ENCODE measurements at places on chromosomes 5 and 9.
A peak's percentile ranks its signal among the peaks of the same experiment; 100 is the strongest.

DNA sequence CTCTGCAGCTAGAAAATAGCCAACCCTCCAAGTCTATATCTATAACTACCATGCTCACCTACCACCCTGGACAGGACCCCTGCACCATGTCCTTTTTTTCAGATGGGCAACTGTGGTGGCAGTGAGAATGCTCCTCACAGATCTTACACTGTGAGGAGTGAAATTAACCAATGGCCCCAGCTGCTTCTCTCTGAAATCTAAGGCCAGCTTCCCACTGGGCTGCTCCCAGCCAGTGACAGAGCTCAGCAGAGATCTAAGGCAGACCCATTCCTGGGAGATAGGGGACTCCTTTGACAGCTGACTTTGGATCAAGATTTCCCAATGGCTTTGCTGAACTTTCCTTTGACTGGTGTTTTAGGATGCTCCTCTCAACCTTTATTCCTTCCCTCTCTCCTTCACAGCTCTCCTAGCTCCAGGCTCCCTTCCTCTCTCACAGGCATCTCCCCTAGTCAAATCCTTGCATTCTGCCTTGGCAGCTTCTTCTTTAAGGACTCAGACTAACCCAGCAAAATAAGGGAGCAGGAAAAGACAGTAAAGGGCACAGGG is 1.6 kb upstream of the ARAP3 start:
- ATAC-seq, result no peak

DNA sequence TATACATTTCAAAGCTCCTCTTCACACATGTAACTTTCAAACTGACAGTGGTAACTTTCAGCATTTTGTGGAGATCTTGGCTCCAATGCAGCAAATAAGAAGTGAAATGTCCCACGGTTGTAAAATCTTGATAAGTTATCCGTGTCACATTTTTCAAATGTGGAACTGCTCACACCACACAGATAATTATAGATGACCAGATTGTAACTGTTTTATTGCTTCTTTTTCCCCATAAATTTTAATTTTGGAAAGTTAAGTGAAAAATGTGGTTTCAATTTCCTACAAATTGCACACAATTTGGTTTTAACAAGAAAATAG is 347.1 kb downstream of the EBF1 start:
- ATAC-seq, result no peak

GRCh38 chr5:123119334-123119986 is 30.4 kb downstream of the PRDM6 start:
- ATAC-seq, result peak; percentile 73

GRCh38 chr5:15786884-15787283 is 286.9 kb downstream of the FBXL7 start:
- ATAC-seq, result no peak

GRCh38 chr5:40437452-40437861 is 242.3 kb upstream of the PTGER4 start:
- ATAC-seq, result peak; percentile 55

GRCh38 chr9:76883341-76883855 is 22.5 kb downstream of the PRUNE2 start:
- ATAC-seq, result no peak

DNA sequence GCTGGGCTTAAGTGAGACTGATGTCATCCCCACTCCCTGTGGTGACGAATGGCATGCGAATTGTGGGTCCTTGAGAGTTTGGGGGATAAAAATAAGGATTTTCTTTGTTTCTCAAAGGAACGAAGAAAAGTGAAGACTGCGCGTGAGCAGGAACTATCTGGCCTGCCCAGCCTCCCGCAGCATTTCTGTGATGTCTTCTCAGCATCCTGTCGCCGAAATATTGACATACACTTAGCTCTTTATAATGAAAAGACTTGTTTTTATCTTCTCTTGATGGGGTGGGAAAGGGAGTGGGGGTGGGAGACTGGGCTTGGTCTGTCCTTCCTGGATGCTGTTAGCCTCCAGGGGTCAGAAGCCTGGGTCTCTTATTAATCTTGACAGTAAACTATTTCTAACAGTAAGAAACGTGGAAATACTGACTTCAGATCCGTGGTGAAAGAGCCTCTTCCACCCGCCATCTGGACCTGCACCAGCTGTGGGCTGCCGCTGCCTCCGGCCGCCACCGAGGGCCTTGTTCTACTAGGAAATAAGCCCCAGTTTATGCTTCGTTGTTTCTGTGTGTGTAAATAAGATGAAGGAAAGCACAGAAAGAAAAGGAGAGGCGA is 239.6 kb downstream of the FANCC start:
- ATAC-seq, result no peak

- ATAC-seq, result no peak
These were observed 180.1 kb downstream of the TMC1 start for GRCh38 chr9:72701510-72701909.

- ATAC-seq, result no peak
These were observed 57.2 kb upstream of the LRRTM2 start for GRCh38 chr5:138932171-138932810.

DNA sequence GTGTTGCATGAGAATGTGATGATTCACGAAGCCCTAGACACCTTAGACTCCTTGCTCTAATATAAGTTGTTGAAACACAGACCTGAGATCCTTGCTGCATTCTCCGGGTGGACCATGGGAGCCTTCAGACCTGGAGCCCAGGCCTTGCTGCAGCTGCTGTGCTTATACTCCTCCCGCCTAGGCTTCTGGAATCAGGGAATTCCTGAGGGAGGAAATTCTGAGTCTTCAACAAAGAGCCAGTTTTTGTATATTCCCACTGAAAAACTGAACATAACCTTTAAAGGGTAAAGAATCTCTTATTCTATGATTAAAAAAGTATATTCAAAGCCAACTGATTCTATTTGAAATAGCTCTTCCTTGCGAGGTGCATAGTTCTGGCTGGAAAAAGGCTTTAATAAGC is 245.1 kb upstream of the ELAVL2 start:
- peak; percentile 15 for ATAC-seq

DNA sequence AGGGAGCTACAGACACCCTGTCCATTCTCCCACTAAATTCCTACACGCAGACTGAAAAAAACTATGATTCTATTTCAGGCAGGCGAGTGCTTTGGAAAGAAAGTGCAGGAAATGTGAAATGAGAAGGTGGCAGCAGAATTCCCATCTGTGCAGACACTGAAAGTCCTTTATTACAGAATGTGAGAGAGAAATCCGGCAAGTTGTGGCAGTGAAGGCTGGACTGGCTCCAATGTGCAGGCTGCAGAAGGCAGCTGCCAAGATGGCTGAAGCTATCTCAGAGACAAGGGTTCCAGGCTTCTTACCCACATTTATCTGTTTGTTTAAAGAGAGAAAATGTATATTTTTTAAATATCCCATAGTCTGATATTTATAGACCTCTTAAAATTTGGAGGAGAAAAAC is 161.8 kb upstream of the VLDLR start:
- no peak for ATAC-seq

DNA sequence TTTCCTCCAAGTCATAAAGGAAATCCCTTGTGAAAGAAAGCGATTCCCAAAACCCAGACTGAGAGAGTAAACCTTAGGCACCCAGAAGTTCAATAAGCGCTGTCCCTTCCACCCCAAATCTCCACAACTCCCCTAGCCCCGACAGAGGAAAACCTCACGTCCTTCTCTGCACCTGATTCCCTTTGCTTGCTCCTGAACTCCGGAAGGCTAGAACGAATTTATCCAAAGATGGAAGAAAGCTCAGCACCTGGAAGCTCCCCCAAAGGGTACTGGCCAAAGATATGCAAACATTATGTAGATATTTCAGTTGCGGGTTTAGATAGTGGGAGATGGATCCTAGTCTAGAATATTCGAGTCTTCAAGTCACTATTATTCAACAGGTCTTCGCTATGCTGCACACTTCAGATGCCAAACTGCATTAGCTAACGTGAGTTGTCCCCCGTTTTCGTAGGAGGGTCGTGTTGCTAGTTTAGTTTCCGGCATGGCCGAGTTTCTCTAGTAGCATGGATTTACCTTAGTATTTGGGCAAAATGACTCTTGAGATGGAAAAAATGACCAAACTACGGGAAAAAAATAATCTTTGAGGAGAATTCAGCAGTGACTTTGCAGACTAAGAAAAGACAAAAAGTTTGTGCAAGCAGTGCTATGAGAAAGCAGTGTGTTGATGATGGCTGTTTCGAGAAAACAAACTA is 27.7 kb downstream of the NR2F1 start:
- no peak for ATAC-seq

DNA sequence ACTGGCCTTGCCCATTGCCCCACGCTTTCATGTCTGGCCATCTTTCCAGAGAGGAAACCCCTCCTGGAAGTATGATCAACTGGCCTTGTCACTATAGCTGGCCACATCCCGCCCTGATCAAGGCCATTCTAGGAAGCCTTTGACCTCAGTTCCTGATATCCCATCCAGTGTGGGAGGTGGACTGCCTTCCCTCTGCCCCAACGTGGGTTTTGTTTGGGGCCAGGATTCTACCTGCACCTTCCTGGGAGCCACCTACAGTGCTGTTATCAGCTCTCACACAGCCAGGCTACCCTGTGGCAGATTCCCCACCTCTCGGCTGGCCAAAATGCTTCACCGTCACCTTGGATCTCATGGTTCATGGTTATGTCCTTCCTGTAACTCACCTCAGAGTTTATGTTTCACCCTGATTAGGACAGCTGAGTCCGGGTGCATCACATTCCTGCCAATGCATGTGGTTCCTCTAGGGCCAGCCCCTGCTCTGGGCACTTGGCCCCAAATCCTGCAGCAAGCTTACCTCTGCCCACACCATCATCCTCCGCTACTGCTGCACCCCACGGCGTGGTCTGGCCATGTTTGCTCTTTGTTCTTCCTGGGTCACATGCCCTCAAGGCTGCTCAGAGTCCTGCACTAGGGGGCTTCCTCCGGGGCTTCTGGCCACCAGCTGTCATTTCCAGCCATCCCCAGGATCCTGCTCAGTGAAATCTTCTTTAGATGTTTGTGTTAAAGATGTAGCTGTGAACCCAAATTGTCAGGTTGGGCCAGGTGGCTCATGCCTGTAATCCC is 24.2 kb upstream of the S1PR3 start:
- ATAC-seq, result no peak

GRCh38 chr5:129617206-129617605 is 130.7 kb upstream of the MINAR2 start:
- ATAC-seq, result no peak

DNA sequence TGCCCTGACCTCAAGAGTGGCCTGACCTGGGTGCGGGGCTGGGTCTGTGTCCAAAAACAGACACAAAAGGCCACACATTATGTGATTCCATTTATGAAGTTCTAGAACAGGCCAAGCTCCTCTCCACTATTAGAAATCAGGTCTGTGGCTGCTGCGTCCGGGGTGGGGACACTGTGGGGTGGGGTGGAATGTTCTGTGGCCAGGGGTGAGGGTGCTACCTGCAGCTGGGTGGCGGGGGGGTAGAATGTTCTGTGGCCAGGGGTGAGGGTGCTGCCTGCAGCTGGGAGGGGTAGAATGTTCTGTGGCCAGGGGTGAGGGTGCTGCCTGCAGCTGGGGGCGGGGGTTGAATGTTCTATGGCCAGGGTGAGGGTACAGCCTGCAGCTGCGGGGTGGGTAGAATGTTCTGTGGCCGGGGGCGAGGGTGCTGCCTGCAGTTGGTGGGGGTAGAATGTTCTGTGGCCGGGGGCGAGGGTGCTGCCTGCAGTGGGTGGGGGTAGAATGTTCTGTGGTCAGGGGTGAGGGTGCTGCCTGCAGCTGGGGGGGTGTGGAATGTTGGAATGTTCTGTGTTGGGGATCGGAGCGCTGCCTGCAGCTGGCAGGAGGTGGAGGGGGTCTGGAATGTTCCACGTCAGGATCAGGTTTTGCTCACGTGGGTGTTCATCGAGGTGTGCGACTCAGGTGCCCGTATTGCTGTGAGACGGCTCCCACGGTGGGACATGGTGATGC is 8.3 kb downstream of the LCN12 start:
- no peak for ATAC-seq

GRCh38 chr5:172542651-172543131 is 88.4 kb upstream of the SH3PXD2B start:
- no peak for ATAC-seq

GRCh38 chr5:142179776-142180387 is 71.3 kb downstream of the NDFIP1 start:
- ATAC-seq, result peak; percentile 57

DNA sequence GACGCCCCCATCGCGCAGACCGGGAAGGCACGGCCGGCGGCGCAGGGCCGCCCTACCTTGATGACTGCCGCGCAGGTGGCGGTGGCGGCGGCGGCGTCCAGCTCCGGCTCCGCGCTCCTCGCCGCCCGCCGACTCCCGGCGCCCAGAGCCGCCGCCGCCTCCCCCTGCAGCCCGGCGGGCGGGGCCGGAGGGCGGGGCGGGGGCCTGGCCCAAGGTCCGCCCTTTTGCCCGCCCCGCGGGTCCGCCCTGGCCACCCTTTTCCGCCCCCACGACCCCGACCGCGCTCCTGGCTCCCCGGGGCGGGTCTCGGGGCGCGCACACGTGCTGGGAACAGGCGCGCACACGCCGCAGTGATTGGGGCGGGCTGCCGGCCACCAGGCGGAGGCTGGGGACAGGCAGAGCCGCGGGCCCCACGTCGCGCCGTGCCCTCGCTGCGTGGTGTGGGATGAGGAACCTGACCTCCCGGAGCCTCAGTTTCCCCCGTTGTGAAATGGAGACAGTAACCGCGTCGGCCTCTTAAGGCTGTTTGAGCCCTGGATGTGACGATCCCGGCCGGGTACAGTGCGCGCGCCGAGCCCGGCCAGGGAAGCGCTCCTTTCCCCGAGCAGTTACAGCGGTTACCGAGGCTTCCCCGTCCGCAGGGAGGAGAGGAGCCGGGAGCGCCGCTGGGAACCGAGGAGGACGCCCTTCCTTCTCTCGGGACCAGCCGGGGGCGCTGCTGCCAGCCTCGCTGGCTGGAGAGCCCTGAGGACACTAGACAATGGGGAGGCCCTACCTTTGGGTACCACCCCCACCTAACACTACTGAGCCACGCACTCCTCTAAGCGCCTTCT is at the start of gene CORO2A:
Gene CORO2A (minus strand): TSS at position 135 of the 833 bp plus-strand sequence. CDS start 34,977 bp downstream, outside the sequence.
- peak; percentile 87 for ATAC-seq

DNA sequence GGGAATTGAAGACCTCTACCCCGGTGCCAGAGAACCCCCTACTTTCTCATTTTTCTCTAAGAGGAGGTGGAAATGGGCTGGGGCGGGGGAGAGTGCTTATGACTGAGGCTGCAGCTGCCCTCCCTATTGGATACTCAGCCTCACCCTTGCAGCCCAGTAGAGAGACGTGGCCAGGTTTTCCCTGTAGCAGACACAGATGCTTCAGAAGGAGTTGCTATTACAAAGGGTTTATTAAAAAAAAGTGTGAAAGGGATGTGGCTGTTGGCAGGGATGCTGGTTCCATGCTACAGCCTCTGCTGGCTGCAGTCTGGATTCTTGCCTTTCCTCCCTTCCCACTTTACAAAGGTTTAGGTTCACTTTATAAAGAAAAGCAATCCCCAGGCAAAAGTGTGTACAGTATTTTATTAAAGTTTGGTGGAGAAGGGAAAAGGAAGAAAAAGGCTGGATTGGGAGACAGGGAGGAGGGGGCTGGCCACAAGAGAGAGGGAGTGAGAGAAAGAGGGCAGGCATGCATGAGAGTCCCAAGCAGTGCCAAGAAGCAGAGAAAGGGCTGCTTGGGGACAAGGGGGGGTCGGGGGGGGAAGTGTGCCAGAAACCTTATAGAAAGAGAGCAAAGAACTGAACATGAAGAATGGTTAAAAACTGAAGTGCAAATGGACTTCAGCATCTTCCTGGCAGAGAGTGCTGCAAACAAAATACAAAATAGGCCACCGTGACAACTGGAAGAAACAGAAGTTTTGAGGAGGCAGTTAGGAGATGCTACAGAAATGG is 29.5 kb upstream of the NFIB start:
- ATAC-seq, result no peak

GRCh38 chr5:67290655-67291054 is 94.1 kb upstream of the CD180 start:
- no peak for ATAC-seq

- no peak for ATAC-seq
These were observed 23.8 kb upstream of the SLC46A2 start for GRCh38 chr9:112914524-112914923.

- ATAC-seq, result no peak
These were observed 2.6 kb downstream of the AJM1 start for GRCh38 chr9:136844761-136845464.

GRCh38 chr9:134284741-134285140 is 41.5 kb upstream of the RXRA start:
- no peak for ATAC-seq

Data from motor neuron (in vitro differentiated cells).